M059J (cell line): ENCODE measurements at places on chromosomes 13 and 19. TPM values are rescaled to one million over a fixed set of nuclear protein-coding genes. Genes with fewer than 3 reads are reported as not detected.

- DNase-seq = no peak
These were observed 1432.4 kb downstream of the UQCRFS1 start for GRCh38 chr19:27780367-27781075.

- no peak for DNase-seq
These were observed 92.1 kb downstream of the DACH1 start for GRCh38 chr13:71774863-71775262.

KLK2 gene
- not detected in 2 replicates for total RNA-seq

DNA sequence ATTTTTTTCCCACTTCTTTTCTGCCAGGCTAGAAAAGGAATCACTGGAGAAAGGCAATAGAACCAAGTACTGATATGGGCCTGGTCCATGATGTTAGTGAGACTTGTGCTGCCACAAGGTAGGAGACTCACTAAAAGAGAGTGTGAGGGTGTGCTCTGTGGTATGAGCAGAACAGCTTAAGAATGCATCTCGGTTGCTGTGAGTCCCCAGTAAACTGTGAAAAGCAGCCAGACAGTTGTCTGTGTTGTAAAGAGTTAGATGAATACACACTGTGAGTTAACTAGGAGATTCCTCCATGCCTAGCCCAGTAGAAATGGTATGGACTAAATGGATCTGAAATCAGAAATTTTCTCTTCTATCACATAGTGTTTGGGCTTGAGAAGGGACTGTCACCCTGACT is 1177.3 kb upstream of the MIR17HG start:
- DNase-seq = no peak

- no peak for DNase-seq
These were observed 9.1 kb upstream of the SHISA7 start for GRCh38 chr19:55451965-55452748.

TMPRSS9 gene
- total RNA-seq = not detected in 2 replicates
